Fibroblast of the conjunctiva (primary cell): ENCODE measurements at places on chromosomes 11 and 22.

- no peak for DNase-seq
Observed at GRCh38 chr11:66721939-66722338, 7.1 kb downstream of the SPTBN2 start.

- DNase-seq = no peak
Observed at GRCh38 chr11:69695581-69695980, 8.2 kb downstream of the FGF19 start.

- DNase-seq = no peak
Observed at GRCh38 chr11:1453611-1454034, 33.0 kb downstream of the MOB2 start.

DNA sequence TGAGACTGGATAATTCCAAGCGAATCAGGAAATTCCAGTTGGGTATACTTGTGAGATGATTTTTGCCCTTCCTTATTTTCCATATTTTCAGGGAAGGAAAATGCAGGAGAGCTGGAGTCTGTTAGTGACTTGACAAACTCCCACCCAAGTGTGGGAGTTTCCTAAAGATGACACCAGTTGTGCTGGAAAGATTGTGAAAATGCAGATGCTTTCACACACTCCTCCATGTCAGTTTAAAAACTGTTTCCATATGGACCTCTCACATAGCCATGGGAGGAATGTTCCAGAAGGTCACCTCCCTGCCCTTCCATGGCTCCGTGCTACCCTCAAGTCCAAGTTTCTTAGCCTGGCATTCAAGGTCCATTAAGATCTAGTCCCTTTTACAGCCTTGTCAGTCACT, 350.7 kb upstream of the NARS2 start:
- DNase-seq = no peak

- DNase-seq = no peak
Observed at GRCh38 chr22:28833276-28833923, 33.0 kb upstream of the XBP1 start.

DNA sequence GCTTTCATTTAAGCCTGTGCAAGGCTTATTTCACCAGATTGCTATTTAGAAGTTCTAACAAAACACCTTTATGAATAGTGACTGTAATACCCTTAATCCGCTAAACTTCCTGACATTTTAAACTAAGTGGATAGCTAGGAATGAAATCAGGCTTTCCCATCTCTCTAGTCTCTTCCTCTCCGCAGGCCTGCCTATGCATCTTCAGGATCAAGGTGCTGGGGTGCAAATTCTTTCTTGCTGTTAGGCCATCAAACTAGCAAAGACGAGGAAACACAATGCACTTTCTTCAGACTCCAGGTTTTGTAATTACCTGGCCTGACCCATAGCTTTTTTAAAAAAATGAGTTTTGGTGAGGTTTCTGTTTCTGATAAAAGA, 149.4 kb downstream of the DBX1 start:
- DNase-seq = no peak

DNA sequence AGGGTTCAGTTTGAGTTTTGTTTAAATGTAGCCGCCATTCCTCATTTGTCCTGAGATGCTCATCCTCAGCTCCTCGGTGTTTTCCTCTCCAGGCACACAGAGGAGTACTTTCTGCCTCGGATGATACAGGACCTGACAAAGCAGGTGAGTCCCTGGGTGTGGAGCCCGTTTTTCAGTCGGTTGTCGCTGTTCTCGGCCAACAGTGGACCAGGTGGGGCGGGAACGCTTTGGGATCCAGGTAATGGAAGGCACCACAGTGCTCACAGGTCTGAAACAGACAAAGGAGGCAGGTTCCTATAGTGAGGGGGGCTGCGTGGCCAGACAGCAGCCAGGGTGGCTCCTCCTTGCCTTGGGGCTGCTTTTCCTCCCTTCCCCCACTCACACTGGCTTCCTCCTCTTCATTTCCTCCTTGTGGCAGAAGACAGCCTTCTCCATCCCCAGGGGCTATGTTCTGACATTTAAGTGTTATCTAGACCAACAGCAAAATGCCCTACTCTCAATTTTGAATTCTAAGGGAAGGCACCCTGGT, 19.4 kb downstream of the NADSYN1 start:
- no peak for DNase-seq

GRCh38 chr11:73243093-73243485, 25.0 kb downstream of the P2RY2 start:
- no peak for DNase-seq

DNA sequence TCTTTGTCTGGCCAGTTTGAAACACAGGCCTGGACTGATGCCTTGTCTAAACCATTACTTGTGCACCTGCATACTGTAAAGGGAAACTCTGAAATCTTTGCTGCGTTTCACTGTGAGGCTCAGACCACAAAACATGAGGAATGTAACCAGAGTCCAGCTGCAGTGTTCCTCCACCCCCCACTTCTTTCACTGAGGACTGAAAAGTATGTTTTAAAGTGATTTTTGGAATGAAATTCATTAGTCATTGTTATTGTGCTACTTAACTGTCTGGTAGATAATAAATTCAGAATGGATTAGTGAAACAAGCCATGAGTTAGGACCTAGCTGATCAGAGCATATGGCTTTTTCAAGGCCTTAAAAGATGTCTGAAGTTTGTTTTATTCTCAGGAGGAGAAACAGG, 181.2 kb downstream of the WNT11 start:
- peak; percentile 37 for DNase-seq

DNA sequence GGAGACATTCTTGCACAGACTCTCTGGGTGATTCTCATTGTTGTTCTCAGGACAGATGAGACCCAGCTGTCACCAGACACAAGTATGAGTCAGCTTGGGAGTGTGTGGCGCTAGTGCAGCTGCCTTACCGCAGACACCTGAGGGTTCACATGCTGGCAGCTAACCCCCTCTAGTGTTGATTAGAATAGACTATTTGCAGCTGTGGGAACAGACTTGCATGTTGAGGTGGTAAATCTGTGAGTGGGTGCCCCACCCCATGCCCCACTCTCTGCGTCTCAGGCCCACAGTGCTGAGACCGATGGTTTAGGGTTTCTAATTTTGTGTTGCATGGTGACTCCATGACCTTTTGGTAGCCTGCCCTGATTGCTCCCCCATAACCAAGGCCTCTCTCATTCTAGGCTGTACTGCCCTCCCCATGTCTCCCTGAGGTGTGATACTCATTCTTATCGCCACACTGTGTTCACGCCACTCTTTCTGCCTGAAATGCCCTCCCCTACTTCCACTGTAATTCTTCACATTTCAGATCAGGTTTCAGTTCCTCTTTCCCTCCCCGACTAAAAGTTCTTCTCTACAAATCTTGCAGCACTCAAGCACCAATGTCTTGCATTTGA, 73.7 kb upstream of the KIRREL3 start:
- DNase-seq = no peak

DNA sequence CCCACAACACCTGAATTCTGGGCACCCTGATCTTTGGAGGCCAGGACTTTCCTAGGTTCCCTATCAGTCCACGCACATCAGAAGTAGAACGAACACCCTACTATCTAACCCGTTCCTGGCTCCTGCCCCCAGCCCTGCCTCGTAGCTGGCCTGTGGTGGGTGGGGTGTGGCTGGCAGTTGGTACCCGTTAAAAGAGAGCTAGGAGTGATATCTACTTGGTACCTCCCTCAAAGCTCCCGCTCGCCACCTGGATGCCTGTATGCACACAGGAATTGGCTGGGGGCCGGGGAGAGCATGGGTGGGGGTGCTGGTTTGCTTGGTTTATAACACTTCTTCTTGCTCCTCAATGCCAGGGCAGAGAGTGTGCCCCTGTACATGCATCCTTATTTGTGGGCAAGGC, 14.0 kb upstream of the NECTIN1 start:
- DNase-seq = no peak

GRCh38 chr11:20259506-20259905, 99.2 kb upstream of the DBX1 start:
- no peak for DNase-seq

- no peak for DNase-seq
Observed at GRCh38 chr11:116449522-116449921, 323.3 kb downstream of the BUD13 start.

DNA sequence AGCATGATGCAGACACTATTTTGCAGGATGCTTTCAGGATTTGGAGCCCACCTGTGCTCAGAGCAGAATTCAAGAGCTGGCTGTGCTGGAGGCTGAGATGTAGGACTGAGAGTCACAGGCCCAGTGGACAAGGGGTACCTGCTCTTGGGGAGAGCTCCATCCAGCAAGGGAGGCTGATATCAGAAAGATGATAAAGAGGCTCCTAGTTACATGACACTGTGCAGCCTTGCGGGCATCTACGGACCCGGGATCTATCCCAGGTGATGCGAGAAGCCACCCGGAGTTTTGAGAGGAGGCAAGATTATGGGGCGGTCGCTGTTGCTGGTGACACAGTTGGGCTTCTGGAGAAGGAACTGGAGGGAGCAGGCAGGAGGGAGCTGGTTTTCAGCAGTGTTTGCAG, 579.0 kb downstream of the TBC1D22A start:
- DNase-seq = no peak

- DNase-seq = no peak
Observed at GRCh38 chr22:47207846-47208554, 445.6 kb downstream of the TBC1D22A start.

GRCh38 chr11:33933602-33934001, 41.7 kb upstream of the LMO2 start:
- no peak for DNase-seq

DNA sequence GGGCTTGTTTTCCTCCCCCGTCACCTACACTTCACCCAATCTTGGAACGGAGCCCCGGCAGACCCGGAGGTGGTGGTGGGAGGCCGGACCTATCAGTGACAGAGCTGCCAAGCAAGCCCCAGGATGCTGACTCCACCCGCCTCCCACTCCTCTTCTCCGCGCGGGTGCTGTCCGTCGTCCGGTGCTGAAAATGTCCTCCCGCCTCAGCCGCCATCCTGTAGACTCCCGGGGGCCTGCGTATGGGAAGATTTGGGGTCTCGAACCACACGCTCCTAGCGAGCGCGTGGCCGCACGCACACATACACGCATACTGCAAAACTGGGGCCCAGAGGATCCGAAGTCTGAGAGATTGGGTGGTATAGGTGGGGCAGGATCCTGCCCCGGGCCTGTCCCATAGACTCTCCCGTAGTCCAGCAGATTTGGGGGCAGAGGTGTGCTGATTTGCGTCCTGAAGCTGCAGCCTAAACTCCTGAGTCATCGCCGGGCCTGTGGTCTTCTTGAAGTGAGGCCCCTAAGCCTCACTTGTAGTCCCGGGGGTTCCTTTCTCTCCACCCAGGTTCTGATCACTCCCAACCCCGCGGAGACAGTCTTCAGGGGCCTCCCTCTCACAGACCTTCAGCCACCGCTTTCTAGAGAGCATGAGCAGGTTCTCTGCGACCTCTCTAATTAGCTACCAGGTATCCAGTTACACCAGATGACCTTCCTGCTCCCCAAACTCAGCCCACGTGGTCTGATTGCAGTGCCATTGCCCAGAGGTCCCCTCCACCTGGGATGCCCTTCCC, 796 bp upstream of the YIF1A start:
- no peak for DNase-seq

GRCh38 chr11:121318848-121319834, 26.6 kb downstream of the SC5D start:
- DNase-seq = peak; percentile 29

DNA sequence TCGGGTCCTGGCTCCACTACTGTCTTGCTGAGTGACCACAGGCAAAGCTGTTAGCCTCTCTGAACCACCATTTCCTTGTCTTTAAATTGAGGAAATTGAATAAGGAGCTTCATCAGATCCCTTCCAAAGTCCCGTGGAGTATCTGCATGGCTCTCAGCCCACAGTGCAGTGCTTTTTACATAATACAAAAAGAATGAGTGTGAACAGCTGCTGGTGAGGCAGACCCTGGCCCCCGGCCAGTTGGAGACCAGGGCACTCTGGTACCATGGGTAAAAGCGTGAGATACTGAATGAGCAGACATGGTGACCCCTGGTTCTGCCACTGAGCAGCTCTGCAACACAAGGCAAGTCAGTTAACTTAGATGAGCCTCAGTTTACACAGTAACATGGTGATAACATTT, 86.8 kb downstream of the GALNT18 start:
- DNase-seq = no peak

DNA sequence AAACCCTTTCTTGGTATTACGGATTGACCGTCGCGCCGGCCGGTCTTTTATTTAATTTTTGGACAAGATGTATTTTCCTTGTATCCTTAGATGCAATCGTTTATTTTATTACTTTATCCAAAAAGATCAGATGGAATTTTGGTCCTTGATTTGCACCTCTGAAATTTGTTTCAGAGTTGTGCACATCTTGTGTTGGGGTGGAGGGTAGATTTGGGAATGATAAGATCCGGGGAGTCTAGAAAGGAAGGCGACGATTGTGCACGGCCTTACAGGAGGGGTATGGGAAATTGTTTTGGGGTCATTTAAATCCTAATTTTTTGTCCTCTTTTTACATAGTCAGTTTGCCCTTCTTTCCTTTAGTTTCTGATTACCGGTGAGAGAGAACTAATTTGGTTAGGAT, 1.4 kb downstream of the KDM2A start:
- no peak for DNase-seq

DNA sequence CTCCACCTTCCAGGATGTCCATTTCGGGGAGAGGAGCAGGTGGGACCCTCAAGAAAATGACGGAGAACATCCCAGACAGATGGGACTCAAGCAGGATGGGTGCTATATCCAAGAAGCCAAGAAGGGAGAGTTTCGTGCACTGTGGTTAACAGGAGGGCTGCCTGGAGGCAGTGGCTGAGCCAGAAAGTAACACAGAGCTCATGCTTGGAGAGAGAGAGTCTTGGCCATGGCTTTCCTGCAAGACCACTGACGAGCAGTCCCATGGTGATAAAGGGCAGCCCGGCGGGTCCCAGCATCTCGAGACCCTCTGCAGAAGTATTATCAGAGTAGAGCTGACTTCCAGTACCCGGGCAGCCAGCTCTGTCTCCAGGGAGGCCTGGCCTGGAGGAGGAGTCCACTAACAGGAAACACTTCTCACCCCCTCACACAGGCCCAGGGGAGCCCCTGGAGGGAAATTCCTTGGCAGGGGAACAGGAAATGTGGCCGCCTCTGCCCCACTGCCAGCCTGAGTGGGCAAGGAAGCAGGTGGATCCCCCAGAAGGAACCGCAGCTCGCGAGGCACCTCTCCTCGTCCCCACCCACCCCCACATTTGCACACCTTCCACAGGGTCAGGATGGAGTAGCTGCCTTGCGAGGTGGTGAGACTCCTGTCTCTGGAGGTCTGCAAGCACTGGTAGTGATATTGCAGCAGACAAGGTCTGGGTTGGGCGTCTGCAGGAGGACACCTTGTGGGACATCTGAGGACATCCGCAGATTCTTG, 32.2 kb downstream of the CYTH4 start:
- no peak for DNase-seq

- DNase-seq = no peak
Observed at GRCh38 chr22:33579448-33580093, 340.7 kb downstream of the LARGE1 start.

GRCh38 chr22:17477391-17477833, 85.9 kb upstream of the SLC25A18 start:
- no peak for DNase-seq

- DNase-seq = no peak
Observed at GRCh38 chr11:62669420-62670161, 1.9 kb upstream of the UQCC3 start.

DNA sequence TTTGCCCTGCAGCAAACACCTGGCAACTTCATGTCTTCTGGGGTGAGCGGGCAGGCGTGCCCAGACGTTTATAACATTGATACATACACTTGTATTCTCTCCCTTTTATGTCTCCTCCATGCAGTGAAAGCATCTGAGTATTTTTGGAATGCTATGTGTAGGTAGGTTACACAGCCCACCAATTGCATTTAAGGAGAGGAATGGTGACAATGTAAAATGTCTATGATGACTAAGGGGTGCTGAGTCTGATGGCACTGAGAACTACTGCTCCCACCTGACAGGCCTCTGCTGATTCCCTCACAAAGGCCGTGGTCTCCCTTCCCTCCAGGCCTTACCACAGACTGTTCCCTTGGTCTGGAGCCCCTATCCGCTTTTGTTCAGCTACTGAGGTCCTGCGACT, 22.9 kb upstream of the RASL10A start:
- DNase-seq = no peak
